Erythroblast (primary cell): ENCODE measurements at places on chromosomes 3 and 15.
A peak's percentile ranks its signal among the peaks of the same experiment; 100 is the strongest.

GRCh38 chr15:26665957-26666791, 106.7 kb downstream of the GABRB3 start:
- DNase-seq = no peak

DNA sequence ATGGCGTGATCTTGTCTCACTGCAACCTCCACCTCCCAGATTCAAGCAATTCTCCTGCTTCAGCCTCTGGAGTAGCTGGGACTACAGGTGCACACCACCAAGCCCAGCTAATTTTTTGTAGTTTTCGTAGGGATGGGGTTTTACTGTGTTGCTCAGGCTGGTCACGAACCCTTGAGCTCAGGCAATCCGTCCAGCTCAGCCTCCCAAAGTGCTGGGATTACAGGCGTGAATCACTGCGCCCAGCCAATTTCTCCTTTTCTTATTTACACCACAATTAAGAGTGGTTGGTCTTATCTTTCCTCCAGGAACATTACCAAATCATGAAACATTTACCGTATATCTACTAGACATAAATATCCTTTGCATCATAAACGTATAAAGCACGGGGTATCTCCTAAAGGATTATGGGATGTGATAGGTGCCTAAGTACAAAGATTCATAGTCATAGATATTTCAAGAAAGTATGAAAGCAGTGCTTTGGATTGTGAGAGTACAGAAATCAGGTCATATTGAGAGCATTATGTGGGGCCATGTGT, 194.5 kb downstream of the RBMS3 start:
- DNase-seq = no peak

- DNase-seq = no peak
Observed at GRCh38 chr3:95210878-95211277, 1148.0 kb downstream of the NSUN3 start.

GRCh38 chr3:151227266-151227806, 24.3 kb upstream of the GPR171 start:
- no peak for DNase-seq

DNA sequence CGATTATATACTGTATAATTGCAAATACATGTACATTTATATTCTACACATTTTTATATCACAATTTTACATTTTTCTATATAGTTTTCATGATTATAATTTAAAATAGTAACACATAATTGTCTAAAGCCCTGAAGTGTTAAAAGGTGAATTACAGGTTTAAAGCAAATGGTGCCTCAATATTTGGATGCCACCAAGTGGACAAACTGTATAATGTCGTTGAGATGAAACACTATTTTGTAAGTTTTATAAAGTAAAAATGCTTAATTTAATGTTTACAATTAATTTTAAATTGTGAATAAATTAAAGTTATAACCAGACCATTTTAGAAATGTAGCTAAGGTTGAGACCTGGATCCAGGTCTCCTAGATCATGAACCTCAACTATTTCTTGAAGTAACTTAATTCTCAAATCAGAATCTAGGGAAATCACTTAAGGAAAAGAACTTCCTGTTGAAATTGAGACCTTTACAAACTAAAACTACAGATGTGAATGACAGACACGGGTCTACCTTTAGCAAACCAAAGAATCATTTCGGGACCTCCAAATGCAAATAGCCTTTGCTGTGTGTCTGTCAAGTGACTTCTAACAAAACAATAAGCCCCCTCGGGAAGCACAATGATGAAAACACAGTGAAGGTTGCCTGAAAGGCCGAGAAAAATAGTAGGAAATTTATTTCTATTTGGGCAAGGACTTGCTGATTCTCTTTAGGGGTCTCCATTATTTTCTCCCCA, 37.8 kb downstream of the EHHADH start:
- DNase-seq = no peak

- no peak for DNase-seq
Observed at GRCh38 chr15:34783991-34784390, 11.4 kb downstream of the ACTC1 start.

- peak; percentile 92 for DNase-seq
Observed at GRCh38 chr3:45551214-45552010, 43.1 kb upstream of the LIMD1 start.

DNA sequence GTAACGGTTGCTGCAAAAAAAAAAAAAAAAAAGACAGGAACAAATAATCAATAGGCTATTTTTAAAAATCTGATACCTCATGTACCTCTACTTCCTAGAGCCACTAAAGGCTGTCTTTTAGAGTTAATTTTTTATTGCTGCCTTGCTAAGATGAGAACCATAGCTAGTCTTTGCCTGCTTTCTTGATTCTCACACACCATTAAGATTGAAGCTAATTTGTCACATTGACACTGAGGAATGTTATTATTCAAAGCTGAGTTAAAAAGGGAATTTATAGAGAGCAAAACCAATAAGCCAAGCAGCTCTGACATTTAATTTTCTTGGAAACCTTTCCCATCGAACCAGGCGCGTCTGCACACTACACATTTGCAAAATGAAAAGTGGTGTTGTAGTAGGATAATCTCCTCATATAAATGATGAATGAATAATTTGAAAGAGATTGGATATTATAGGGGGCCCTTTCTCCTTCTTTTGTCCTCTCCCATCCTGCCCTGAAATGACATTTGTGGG, 149.7 kb downstream of the TMEM108 start:
- DNase-seq = no peak

DNA sequence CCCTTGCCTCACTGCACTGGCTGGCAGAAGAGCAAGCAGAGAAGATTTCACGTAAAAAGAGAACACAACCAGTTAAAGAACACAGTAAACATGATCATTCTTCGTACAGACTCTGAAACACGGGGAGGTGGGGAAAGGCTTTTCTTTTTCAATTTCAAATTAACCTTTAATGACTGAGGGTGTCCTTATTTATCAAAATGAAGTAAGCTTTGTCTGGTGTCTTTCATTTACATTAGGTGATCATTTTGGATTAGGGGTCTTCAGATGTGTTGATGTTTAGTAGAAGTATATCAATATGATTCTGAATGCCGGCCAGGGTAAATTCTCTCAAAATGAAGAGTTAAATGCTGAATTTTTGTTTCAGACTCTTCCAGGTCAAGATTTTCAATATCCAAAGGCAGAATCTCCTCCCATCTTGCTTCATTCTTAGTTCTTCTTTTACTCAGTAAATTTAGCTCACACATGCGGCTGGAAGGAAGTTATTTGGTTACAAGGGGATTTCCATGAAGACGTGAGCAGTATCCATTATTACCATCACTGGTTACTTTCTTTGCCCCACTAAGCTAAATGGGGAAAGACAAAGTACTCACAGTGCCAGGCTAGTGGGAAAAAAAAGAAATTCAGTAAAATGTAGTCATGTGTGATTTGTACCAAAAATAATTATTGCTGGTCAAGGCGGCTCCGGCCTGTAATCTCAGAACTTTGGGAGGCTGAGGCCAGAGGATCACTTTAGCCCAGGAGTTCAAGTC, 272.2 kb upstream of the NR2F2 start:
- DNase-seq = no peak
